ENCODE measurements at places on chromosomes 2 and 18. TPM values are rescaled to one million over a fixed set of nuclear protein-coding genes. Genes with fewer than 3 reads are reported as not detected.

PLEK gene
- total RNA-seq, result not detected

ZNF385B gene
- total RNA-seq, result not detected

ITGA4 gene
- total RNA-seq, result 80.0 TPM

DNA sequence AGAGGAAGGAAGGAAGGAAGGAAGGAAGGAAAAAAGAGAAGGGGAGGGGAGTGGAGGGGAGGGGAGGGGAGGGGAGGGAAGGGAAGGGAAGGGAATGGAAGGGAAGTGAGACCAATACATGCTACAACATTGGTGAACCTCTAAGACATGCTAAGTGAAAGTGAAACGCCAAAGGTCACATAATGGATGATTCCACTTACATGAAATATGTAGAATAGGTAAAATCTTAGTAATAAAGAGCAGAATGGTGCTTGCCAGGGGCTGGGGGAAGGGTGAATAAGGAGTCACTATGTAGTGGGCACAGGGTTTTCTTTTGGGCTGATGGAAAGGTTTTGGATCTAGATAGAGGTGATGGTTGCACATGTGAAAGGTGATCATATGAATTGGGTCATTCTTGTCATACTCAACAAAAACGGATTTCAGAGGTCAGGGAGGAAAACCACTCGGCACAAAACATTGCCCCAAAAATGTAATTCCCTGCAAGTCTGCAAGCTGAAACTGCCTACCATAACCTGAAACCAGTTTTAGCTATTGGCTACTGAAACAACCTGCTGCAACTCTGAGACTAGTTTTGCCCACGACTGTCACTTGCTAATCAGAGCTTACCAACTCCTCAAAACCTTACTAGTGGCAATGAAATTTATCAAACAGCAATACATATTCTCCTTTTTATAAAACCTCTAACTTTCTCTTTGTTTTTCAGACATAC is 59.2 kb downstream of the CCDC141 start:
- no peak for DNase-seq

GRCh38 chr2:12155303-12156051 is 409.0 kb downstream of the LPIN1 start:
- DNase-seq, result peak; percentile 72

DNA sequence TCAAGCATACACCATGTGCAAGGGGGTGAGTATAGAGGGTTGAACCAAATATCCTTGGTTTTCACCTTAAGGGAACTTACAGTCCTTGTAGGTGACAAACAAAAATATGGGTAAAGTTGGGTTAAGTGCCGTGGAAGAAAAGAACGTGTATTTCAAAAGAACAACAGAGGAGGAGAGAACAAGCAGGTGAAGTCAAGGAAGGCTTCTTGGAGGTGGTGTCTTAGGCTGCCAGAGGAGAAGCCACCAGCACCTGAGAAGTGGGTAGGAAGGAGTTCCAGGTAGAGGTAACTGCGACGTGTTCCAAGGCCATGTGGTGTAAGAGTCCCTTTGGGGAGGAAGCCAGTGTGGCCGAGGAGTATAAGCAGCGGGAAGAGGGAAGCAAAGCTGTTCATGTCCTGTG is 27.2 kb downstream of the CABLES1 start:
- no peak for DNase-seq

GRCh38 chr2:160431441-160431840 is 62.2 kb downstream of the RBMS1 start:
- DNase-seq, result no peak

Data from SJSA1 (cell line).